ENCODE measurements at places on chromosomes 11 and 22.

- no peak for DNase-seq
These were observed 251.7 kb upstream of the B3GAT1 start for GRCh38 chr11:134663506-134664313.

GRCh38 chr22:19962909-19963806 is 21.5 kb upstream of the TXNRD2 start:
- DNase-seq, result no peak

DNA sequence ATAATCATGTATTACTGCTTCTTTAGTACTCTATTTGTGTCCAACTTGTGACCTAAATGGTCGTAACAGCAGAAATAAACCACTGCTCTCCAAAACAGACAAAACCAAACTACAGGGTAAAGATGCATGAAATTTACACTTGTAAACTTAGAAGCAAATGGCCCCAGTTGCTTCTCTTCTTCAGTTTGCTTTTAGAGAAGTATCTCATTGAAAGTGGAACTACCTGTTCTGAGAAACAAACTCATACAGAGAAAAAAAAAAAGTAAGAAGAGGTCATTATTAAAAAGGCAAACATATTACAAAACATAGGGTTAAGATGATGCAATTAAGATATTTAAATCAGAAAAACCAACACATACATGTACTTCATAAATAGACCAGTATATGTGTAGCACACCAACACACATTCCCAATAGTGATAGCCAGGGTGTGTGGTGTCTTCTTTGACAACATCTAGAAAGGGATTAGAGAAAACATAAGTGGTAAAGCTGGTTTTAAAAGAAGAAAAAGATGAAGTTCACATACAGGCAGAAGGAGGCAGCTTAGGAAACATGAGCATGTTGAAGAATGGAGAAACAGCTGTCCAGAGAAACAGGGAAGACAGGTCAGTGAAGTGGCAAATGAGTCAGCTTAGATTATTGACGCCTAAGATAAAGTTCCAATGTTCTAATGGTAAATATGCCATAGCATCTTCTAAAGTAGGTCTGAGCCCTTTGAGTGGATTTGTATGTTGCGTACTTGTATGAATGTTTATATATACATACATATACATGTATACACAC is 844.7 kb upstream of the CCDC90B start:
- no peak for DNase-seq

DNA sequence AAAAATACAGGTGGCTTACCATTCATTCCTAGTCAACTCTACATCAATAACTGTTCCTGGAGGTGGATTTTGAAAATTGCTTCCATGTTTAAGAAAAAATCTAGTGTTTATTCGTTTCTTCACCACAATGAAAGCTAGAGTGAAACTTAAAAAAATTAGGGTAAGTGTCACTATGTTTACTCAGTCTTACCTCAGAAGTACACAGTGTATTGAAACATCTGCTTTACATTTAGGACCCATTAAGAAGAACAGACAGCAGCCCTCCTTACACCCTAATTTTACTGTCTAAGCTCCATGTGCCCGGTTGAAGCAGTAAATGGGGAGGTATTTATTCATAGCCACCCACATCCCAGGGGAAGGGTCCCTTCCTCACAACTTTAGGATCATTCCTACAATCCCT is 51.4 kb downstream of the PIWIL3 start:
- DNase-seq, result no peak

DNA sequence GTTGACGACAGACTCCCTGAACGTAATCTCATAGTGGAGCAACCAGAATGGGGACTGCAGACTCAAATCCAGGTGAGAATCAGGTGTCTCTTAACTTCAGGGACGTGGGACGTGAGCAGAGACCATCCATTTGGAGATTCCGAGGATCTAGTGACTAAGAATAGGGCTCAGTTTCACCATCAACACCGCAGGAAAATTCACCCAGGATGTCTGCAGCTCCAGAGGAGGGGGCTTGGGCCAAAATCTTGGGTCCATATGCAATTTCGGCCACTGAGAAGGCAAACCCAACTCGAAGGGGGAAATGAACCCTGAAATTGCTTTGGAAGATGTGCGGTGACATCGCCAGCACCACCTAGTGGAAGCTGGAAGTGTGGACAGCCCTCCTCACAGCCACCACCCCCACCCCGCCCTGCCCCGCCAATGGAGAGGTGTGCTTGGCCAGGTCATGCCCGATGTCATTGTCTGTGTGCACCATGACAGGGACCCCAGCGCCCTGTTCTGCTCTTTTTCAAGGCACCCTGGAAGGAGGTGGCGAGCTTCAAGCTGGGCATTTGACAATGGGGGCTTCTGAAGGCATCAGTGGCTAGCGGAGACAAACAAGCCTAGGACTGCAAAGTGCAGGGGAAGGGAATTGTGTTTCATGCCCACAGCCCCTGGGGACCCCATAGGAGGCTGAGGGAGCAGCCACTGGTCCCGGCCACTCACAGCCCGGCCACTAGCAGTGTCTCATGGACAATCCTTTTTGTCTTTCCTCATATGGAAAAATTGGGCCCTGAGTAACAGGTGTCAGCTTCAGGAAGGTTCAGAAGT is 24.8 kb downstream of the APOL1 start:
- peak; percentile 75 for DNase-seq

- no peak for DNase-seq
These were observed 12.6 kb downstream of the IGSF9B start for GRCh38 chr11:133943950-133944698.

DNA sequence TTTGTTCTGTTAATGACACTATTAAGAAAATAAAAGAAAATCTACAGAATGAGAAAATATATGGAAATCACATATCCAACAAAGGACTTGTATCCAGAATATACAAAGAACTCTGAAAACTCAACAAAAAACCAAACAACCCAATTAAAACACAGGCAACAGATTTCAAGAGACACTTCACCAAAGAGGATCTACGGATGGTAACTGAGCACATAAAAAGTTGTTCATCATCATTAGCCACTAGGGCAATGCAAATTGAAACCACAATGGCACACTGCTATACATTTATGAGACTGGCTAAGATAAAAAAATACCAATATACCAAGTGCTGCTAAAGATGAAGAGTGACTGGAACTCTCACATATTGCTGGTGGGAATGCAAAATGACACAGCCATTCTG is 34.5 kb upstream of the SLC25A1 start:
- no peak for DNase-seq

All from CD4-positive, alpha-beta T cell treated with Interleukin-6 for 4 hours (primary cell).